ENCODE measurements at places on chromosomes 3 and 15.
A peak's percentile ranks its signal among the peaks of the same experiment; 100 is the strongest.

GRCh38 chr3:66010739-66011655 lies 27.7 kb downstream of the MAGI1 start:
- no peak for DNase-seq

- DNase-seq, result no peak
These were observed 133.8 kb upstream of the MCTP2 start for GRCh38 chr15:94097552-94097951.

GRCh38 chr3:123760817-123761216 lies 123.3 kb downstream of the MYLK start:
- DNase-seq, result no peak

GRCh38 chr3:45654397-45654944 lies 34.7 kb upstream of the SACM1L start:
- DNase-seq, result no peak

DNA sequence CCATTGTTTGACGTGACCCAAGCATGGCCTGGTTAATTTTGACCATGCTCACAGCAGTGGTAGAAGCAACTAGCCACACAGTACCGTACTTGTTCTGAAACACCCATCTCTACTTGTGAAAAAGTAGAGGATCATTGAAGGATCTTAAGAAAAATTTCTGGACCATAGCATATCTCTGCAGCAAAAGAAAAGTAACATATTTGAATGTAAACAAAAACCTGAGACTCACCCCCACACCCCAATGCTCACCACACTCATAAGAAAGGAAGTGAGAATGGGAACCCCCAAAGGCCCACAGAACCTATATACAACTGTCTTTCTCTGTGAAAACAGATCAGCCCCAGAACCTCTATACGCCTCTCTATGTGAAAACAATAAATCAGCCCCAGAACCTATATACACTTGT lies 33.8 kb upstream of the TFRC start:
- no peak for DNase-seq

- DNase-seq, result no peak
These were observed 760.2 kb downstream of the NAALADL2 start for GRCh38 chr3:175619369-175619768.

DNA sequence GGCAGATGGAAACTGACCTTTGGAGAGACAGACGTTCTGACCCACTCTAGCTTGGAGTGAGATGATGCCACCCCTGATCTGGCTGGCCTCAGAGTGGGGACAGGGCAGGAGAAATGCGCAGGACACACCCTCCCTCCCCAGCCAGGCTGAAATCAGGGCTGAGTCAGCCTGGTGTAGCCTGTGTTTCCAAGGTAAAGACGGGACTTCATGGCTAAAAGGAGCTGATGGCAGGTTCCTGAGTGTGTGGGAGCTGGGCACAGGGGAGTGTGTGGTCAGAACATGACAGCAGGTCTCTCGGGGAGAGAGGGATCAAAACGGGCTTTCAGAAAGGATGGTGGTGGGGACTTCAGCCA lies 14.6 kb upstream of the POLG start:
- DNase-seq, result no peak

DNA sequence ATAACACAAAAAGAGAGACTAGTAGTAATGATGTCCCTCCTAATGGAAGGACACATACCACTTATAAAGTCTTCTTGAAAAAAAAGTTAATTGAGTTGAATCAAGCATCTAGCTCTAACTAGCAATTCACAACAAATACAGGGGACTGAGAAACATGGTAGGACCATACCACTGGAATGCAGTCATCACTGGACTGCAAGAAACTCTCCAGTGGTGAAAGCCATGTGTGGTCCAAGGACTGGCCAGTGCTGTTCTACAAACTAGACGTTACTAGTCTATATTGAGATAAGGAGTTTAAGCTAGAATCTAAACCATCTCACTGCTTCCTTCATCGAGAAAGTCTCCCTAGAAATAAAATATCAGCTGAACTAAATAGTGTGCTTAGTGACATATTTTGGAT lies 16.7 kb downstream of the FBN1 start:
- DNase-seq, result no peak

DNA sequence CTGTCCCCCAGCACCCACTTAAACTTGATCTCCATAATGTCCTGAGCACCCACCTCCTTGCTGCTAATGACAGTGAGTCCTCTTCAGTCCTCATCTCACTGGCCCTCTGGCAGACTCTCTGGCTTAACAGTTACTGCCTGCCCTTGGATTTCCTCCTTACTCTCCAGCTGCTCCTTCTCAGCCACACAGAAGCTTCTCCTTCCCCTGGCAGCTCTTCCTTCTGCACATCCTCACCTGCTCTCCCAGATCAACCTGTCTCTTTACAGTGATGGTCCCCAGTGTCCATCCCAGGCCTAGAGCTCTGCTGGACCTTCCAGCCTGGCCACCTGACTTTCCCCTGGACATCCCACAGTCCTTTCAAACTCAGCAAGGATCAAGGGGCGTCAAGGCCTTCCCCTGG lies 47.4 kb upstream of the SMAD3 start:
- no peak for DNase-seq

GRCh38 chr3:115943579-115943978 lies 320.3 kb downstream of the GAP43 start:
- DNase-seq, result no peak

DNA sequence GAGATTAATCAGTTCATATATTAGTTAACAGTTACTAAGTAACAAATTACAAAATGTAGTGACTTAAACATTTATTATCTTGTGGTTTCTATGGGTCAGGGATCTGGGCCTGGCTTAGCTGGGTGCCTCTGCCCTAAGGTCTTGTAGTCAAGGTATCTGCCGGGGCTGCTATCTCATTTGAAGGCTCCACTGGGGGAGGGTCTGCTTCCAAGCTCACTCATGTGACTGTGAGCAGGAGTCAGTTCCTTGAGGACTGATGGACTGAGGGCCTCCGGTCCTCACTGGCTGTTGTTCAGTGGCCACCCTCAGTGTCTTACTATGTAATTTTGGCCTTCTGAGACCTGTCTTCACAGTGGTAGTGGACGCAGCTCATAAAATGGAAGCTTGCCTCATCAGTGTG lies 135.9 kb upstream of the PLXNA1 start:
- DNase-seq, result no peak

DNA sequence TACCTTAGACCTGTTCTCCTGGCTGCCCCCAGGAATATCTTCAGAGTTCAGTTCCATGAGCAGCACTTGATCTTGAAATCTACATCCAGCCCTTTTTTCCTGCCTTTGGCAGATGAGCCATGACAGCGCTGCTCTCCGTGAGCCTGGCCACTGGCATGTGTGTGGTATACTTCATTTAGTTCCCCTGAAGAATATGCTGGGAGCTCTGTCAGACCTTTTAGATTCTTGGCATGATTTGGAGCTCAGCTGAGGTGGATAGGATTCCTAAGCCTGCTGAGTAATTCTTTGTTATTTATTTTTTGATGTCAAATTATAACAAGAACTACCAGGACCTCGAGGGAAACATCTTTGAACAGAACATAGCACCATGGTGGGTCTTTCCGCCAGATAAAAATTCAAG lies 121.7 kb downstream of the EDEM1 start:
- no peak for DNase-seq

GRCh38 chr3:126621627-126622345 lies 33.1 kb downstream of the TXNRD3 start:
- DNase-seq, result no peak

- no peak for DNase-seq
These were observed 6.5 kb upstream of the CILP start for GRCh38 chr15:65217526-65218482.

DNA sequence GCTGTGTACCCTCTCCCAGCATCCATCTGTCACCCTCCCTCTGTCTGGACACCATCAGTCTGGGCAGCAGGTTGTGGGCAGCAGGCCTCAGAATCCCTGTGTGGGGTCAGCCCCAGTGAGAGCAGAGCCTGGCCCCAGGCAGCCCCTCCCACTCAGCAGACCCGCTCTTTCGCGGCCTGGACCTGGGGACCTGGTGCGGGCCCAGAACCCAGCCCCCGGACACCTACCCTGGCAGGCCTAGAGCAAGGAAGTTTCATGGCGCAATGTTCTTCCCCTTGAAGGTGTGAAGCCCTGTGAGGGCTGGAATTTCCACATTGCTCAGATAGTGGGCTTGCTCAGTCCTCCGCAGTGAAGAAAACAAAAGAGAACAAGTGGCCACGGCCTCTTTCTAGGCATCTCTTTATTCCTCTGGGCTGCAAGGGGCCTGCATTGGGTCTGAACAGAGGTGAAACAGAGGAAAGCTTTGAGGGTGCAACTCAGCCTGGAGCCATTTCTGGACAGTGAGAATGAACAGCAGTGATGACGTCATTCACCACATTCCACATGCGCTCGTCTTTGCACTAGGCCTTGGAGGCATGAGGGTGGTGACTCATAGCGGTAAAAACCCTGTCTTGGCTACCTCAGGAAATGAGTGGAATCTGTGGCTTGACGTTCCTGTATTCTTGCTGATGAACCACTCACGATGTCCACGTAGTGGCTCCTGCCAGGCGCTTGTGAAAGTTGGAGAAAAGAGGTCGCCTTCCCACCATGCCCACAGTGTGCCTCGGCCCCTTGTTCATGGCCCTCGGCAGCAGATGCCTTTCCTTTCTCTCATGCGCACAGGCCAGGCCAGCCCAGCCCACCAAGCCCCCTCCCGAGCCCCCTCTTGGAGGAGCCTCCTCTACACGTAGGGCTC lies 66.1 kb downstream of the SLC30A4 start:
- DNase-seq, result peak; percentile 49

DNA sequence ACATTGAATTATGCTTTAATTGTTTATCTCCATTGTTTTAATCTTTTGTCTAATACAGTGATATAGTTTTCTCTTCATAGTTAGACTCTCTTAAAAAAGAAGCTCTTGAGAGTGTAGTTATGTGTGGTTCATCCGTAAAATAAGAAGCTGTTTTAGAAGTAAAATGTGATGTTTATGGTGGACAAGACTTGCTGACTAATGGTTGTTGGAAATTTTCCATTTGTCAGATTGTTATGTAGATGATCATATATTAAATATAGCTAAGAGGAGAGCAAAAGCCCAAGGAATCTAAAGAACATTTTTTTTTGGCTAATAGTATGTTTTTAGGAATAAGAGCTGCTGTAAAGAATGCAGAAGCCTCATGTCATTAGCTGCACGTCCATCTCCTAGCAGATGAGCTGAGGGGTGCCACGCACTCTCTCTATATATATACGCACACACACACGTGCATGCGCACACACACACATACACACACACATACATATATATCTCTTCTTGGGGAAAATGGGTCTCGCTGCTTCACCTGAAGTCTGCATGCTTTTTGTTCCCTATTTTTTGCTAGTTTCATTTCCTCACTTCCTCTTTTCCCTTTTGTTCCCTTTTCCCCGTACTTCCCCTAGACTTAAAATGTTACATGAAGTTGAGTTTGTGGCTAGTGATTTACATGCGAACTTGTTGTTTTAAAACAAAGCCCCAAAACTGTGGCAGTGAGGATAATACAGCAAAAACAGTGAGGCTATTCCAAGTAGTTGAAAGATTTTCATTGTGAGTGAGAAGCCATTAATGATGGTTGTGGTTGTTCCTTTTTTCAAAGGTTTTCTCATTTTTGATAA lies 107.8 kb downstream of the MBNL1 start:
- no peak for DNase-seq

DNA sequence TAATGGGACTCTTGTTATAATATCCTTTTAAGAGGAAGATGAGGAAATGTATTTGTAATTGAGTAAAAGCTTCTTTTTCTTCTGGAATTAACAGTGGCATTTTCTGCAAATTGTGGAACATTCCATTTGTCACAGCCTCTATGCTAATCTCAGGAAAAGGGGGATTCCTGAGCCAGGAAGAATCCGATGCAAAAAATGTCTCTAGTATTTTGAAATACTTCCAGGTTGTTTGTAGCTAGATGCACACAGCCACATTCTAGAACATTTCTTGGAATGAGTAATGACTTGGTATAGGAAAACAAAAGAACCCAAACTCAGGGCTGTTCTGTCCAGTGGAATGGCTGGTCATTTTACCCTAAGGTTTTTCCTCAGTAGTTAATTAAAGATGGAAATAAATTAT lies 98.5 kb upstream of the SLC2A2 start:
- no peak for DNase-seq
